ENCODE measurements at places on chromosomes 2 and 18. TPM values are rescaled to one million over a fixed set of nuclear protein-coding genes. Genes with fewer than 3 reads are reported as not detected.

GRCh38 chr18:22020867-22021370 lies 148.5 kb upstream of the GATA6 start:
- no peak overlapping the region for H3K4me3 ChIP-seq
- H3K36me3 ChIP-seq = no peaks in the 10 kb centered on the region
- no peak for DNase-seq
- no peaks in the 10 kb centered on the region for H3K4me1 ChIP-seq
- H3K27ac ChIP-seq = no peak overlapping the region
- no peaks in the 10 kb centered on the region for H3K27me3 ChIP-seq

DNA sequence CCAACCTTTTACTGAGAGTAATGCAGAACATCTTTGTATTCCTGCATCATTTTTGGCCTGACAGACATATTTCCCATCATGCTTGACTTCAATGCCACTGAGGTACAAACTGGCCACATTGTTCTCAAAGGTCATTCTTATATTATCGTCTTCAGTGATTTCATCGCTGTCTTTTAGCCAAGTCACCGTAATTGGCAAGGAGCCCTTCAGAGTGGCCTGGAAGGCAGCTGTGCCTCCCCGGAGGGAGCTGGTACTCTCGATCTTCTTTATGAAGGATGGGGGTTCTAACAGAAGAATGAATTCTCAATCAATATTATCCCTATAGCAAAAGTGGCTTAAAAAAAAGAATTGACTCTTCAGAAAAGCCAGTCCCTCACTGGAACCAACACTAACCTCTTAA lies 75.9 kb downstream of the TTN start:
- H3K27ac ChIP-seq = no peak overlapping the region
- no peak overlapping the region for H3K4me3 ChIP-seq
- H3K4me1 ChIP-seq = no peaks in the 10 kb centered on the region
- no peak for DNase-seq
- H3K27me3 ChIP-seq = no peaks in the 10 kb centered on the region

- peaks cover 91% of the 10 kb centered on the region for H3K36me3 ChIP-seq
- peaks cover 47% of the 10 kb centered on the region for H3K4me1 ChIP-seq
- H3K4me3 ChIP-seq = no peak overlapping the region
- H3K27ac ChIP-seq = peak overlapping the region; percentile 69
- H3K27me3 ChIP-seq = no peaks in the 10 kb centered on the region
These were observed 17.5 kb downstream of the STAT1 start for GRCh38 chr2:190996338-190996946.

DNA sequence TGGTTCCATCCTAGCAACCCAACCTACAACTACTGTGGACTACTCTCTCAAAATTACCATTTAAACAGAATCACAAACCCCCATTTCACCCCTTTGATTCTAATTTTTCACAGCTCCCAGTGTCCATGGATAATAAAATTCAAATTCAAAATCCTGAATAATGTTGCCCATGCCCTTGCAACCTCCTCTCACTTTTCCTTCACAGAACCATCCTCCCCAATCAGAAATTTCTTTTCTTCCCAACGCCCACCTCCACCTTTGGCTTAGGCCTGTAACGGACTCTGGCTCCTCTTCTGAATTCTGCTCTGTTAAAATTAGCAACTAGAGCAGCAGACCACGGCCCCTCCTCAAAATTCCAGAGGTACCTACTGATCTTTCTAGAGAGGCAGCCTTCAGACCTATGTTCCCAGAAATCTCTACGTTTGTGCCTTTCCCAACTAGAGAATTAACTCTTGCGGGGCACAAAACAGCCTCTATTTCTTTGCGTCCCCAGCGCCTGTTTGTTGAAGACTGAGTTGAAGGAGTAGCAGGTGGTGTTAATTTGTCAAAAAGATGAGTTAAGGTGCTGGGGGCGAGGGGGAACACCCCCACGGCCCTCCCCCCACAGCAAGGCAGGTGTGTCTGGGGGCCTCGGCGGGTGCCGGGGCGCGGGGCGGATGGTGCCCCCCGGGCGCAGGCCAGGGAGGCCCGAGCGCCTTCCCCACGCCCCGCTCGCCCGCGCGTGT lies 428 bp upstream of the MAP3K20 start:
- peak overlapping the region; percentile 29 for H3K27ac ChIP-seq
- H3K27me3 ChIP-seq = peaks cover 36% of the 10 kb centered on the region
- peak overlapping the region; percentile 69 for H3K4me3 ChIP-seq
- no peaks in the 10 kb centered on the region for H3K36me3 ChIP-seq
- H3K4me1 ChIP-seq = peaks cover 22% of the 10 kb centered on the region

- no peak overlapping the region for H3K27ac ChIP-seq
- no peaks in the 10 kb centered on the region for H3K36me3 ChIP-seq
- H3K27me3 ChIP-seq = no peaks in the 10 kb centered on the region
- H3K4me1 ChIP-seq = no peaks in the 10 kb centered on the region
- H3K4me3 ChIP-seq = no peak overlapping the region
These were observed 350.6 kb upstream of the VRK2 start for GRCh38 chr2:57696016-57696415.

DNA sequence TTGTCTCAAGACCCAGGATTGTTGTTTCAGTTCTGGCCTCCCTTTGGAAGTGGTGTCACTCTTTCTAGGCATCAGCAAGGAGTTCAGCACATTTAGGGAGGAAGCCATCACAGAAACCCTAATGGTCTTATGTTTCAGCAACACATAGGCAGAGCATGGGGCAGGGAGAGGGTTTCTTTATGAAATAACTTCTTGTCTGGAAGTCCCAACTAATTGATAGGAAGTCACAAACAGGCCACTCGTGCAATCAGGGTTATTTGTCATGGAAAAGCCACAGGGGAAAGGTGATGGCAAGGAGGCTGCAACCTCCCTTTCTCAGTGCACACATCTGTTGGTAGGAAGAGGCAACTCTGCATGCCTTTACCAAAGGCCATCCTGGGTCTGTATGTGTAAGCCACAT lies 103.0 kb downstream of the BCL11A start:
- H3K4me3 ChIP-seq = no peak overlapping the region
- H3K36me3 ChIP-seq = no peaks in the 10 kb centered on the region
- no peak overlapping the region for H3K27ac ChIP-seq
- no peaks in the 10 kb centered on the region for H3K27me3 ChIP-seq
- no peak for DNase-seq
- H3K4me1 ChIP-seq = peaks cover 16% of the 10 kb centered on the region

GRCh38 chr2:212328136-212328535 lies 210.5 kb downstream of the ERBB4 start:
- H3K4me1 ChIP-seq = no peaks in the 10 kb centered on the region
- H3K27ac ChIP-seq = no peak overlapping the region
- H3K27me3 ChIP-seq = no peaks in the 10 kb centered on the region
- no peaks in the 10 kb centered on the region for H3K36me3 ChIP-seq

DNA sequence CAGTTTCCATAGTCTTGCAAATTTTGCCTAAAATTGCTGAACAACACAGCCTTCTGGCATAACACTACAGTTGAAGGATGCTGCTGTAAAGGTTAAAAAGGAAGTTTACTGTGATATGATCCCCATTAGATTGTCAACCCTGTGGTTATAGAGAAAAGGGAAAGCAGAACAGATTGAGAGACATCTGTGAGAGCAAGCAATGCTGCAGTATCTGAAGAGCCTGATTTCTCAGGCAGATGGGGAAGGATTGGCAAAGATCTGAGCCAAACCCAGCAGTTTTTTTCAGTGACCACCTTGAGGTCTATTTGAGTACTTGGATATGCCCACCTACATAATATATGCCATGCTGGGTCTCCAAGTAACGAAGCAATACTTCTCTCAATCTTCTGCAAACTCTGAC lies 8.5 kb upstream of the ST8SIA3 start:
- peaks cover 15% of the 10 kb centered on the region for H3K27me3 ChIP-seq
- no peak overlapping the region for H3K4me3 ChIP-seq
- no peaks in the 10 kb centered on the region for H3K4me1 ChIP-seq
- H3K27ac ChIP-seq = no peak overlapping the region
- no peak for DNase-seq

DNA sequence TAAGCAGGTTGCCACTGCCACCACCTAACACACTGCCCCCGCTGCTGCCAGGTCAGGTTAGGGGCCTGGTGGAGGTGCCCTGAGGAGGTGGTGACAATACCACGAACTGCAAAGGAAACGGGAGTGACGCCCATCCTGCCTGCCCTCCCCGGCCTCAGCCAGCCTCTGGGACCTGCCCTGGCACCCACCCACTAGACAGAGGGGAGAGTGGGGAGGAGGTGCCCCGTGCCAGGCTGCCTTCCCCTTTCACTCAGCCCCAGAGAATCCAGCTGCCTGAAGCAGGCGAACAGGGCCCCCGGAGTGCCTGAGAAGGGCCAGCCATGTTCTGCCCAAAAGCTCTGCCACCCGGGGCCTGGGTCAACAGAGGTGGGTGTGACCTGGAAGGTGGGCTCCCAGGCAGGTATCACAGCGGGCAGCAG lies 44.5 kb upstream of the FOSL2 start:
- H3K27ac ChIP-seq = peak overlapping the region; percentile 37
- no peaks in the 10 kb centered on the region for H3K27me3 ChIP-seq
- H3K4me3 ChIP-seq = no peak overlapping the region
- DNase-seq = peak; percentile 68
- H3K4me1 ChIP-seq = peaks cover 27% of the 10 kb centered on the region
- no peaks in the 10 kb centered on the region for H3K36me3 ChIP-seq

DNA sequence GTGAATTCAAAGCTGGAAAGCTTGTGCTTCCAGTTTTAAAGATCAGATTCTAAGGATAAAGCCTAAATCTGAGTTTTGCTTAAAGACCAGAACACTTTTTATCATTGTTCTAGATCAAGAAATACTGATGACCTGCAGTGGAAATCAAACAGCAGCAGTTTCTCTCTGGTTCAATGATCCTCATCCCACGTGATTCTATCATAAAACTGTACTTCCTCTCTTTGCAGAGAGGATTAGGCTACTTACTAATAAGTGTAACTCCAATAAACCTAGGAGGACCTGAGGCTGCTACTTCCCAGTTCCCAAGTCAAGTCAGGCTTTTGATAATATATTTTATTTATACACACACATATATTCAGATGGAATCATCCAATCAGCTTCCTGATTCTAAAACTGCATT lies 81.9 kb downstream of the TCF4 start:
- no peaks in the 10 kb centered on the region for H3K36me3 ChIP-seq
- H3K4me1 ChIP-seq = peaks cover 13% of the 10 kb centered on the region
- no peak overlapping the region for H3K27ac ChIP-seq
- H3K4me3 ChIP-seq = no peak overlapping the region
- no peak for DNase-seq

DNA sequence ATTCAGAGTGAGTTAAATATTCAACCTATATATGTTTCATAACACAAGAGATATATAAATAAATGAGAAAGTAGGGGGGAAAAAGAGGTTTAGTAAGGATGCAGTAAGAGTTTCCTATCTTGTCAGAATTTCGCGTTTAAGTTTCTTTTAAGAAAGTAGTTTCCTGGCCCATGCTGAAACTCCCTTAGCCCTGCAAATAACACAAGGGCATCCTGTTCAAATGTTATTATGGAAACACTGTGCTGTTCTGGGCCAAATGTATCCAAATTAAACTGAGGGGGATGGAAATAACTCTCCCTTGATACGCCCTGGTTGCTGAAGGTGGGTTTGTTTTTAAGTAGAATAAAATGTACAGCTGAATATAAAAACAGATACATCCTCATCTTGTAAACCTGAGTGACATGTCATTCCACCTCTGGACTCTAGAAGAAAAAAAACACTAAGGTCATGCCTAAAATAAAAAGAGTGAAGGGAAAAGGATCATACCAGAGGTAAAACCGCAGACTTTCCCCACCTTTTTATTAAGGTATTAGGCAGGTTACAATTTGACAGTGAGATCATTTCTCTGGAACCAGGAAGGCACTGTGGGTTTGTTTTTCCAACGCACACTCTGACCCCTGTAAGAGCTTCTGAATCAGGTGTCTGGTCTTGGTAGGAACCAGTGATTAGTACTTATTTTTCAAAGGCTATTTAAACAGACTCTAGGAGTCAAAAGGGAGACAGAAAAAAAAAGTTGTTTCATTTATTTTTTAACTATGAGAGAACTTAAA lies 16.7 kb downstream of the BCL2 start:
- H3K27me3 ChIP-seq = no peaks in the 10 kb centered on the region
- peak overlapping the region; percentile 90 for H3K27ac ChIP-seq
- peaks cover 87% of the 10 kb centered on the region for H3K4me1 ChIP-seq
- DNase-seq = no peak
- H3K4me3 ChIP-seq = peak overlapping the region; percentile 10

DNA sequence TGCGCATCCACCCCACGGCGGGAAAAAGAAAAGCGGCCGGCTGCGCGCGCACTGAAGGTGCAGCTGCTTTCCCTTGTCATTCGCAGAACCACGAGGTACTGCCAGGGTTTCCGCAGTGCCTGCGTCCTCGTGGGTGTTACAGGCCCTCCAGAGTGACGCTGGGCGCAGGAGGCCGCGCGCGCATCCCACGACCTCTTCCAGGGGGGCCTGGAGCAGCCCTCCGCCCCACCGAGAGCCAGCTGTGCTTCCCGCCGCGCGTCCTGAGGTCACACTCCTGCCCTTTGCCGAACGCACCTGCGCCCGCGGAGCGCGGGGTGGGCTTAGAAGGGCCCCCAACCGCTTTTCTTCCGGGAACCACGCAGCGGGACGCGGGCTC lies 378 bp upstream of the IAH1 start:
- peak overlapping the region; percentile 69 for H3K4me3 ChIP-seq
- H3K27me3 ChIP-seq = no peaks in the 10 kb centered on the region
- H3K27ac ChIP-seq = peak overlapping the region; percentile 75
- H3K4me1 ChIP-seq = peaks cover 42% of the 10 kb centered on the region

DNA sequence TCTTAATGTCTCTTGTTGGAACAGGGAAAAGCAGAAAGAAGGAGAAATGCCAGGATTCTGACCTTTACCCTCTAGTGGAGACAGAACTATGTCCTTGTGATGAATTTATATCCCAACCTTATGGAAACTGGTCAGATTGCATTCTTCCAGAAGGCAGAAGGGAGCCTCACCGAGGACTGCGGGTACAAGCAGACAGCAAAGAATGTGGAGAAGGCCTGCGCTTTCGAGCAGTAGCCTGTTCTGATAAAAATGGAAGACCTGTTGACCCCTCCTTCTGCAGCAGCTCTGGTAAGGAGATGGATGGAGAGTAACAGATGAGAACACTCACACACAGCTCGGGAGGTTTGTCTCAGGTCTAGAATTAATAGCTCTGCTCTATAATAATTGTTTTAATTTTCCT lies 552.7 kb upstream of the HNMT start:
- H3K27me3 ChIP-seq = no peaks in the 10 kb centered on the region
- H3K4me1 ChIP-seq = no peaks in the 10 kb centered on the region
- no peak for DNase-seq

DNA sequence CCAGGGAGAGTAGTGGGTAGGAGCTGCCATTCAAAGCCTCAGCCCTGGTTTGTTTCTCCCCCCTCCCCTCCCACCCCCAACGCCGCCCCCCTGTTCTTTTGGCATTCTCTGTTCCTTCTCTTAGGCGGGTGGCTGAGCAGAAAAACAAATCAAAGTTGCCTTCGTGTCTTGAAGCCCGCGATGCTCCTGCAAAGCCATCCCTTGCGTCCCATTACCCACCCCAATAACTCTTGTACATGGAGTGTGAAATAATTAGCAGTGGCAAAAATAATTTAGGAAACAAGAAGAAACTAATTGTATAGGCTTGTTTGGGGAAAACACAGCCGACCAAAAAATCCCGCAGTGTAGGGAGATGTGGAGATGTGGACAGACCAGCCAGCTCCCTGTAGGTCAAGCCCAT lies 59.6 kb downstream of the CELF4 start:
- no peaks in the 10 kb centered on the region for H3K36me3 ChIP-seq
- no peak for DNase-seq
- H3K27ac ChIP-seq = no peak overlapping the region
- H3K27me3 ChIP-seq = peaks cover 3% of the 10 kb centered on the region
- no peak overlapping the region for H3K4me3 ChIP-seq

- H3K27me3 ChIP-seq = no peaks in the 10 kb centered on the region
- DNase-seq = no peak
- H3K36me3 ChIP-seq = no peaks in the 10 kb centered on the region
- peaks cover under 1% of the 10 kb centered on the region for H3K4me1 ChIP-seq
- no peak overlapping the region for H3K27ac ChIP-seq
These were observed 98.3 kb upstream of the UGP2 start for GRCh38 chr2:63743170-63743981.

COL4A3 gene
- not detected for total RNA-seq

ST3GAL5 gene
- total RNA-seq = 6.2 TPM

CFC1 gene
- not detected for total RNA-seq

DES gene
- not detected for total RNA-seq

SPP2 gene
- not detected for total RNA-seq

UGGT1 gene
- 67.2 TPM for total RNA-seq

IL37 gene
- not detected for total RNA-seq
